ENCODE measurements at places on chromosomes 3 and 15.

DNA sequence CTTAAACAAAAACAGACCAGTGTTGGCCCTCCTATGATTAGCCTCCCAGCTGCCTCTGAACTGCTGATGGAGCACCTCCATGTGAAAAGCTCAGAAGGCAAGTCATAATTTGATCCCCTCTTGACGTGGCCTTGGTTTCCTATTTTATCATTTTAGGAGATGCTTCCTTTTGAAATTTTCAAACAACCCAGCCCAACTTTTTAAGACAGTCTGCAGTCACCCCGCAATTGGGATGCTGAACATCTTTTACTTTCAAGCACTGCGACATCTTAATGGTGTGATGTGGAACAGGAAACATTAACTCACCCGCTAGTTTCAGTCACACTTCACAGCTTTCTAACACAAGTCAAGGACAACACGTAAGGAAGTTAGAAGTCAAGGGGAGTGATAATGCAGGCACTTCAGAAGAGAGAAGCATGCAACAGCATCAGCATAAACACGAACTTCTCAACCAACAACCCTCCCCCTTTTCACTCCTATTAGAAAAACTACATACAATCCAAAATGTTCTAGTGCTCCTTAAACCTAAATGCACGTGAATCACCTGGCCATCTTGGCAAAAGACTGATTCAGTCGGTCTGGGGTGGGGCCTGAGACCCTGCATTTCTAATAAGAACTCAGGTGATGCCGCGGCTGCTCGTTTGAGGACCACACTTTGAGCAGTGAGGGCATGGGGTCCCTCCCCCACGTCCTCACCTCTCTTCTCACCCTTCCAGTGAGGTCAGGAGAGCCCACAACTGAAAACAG, 161.5 kb downstream of the FOXP1 start:
- DNase-seq, result no peak

GRCh38 chr15:31435912-31436628, 109.4 kb downstream of the KLF13 start:
- DNase-seq, result no peak

DNA sequence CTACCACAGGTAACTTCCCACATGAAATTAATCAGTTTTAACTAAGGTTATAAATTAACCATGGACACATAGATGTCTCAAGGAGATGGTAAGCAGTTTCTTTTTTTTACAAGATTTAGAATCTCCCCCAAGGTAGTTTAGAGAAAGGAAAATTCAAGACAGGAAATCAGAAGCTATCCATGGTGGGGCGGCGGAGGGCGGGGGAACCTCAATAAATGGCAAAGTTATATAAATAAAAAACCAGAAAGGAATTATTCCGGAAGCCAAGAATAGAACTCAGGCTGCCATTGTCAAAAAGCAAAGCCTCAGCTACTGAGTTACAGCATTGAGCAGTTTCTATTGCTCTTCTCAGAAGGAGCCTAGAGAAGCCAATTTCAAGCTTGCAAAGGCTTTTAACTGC, 172.1 kb upstream of the SMAD3 start:
- no peak for DNase-seq

- no peak for DNase-seq
Observed at GRCh38 chr3:171982828-171983227, 56.5 kb upstream of the FNDC3B start.

DNA sequence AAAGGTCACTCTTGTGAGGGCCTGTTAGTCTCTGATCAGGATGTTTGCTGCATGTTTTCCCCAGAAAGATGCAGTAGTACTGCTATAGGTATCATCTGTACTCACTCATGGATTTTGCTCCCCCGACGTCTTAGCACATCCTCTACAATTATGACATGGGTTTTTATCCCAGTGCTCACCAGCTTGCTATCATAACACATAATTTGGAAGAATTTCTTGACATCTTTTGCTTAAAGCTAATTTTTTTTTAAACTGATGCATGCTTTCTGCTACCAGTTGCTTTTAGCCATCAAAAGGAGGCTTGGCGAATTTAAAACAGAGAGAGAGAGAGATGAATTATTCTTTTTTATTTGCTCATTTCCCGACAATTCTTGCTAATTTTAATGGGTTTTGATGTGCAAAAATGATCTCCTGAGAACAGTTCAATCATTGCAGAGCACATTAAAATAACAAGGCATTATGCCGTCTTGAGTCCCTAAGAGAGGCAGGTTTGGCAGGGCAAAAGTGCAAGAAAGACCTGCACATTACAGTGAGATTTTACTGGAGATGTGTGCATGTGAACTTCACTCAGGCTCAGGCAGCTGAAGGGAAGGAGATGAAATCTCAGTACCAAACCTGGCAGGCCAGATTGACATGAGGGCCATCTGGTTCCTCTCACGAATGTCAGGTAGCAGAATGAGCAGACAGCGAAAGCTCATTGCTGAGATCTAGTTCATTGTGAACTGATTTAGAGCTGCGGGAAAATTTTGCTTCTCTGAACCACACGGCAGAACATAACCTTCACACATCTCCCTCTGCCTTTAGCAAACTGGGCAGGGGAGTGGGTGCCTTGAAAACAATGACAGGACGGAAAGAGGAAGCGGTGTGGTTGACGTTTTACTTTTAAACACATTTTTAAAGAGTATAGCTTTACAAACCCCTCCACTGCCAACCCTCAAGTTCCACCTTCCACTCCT, 25.9 kb upstream of the GOLGA8B start:
- DNase-seq, result no peak

DNA sequence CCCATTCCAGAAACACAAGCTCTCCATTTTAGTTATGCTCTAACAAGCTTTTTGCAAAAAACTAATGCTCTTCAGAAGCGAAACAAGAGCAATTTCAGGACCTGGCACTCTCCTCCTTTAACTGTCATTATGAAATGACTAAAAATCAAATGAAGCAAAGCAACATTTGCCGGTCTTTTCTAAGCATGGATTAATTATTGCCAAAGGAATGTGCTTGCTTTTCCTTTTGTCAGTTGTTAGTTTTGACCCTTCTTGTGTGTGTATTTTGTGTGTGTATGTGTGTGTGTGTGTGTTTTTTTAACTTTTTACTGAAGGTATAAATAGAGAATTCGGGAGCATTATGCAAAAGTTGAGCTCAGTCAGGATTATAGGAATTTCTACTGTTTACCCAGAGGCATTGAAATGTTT, 509.1 kb downstream of the TUSC7 start:
- DNase-seq, result no peak

DNA sequence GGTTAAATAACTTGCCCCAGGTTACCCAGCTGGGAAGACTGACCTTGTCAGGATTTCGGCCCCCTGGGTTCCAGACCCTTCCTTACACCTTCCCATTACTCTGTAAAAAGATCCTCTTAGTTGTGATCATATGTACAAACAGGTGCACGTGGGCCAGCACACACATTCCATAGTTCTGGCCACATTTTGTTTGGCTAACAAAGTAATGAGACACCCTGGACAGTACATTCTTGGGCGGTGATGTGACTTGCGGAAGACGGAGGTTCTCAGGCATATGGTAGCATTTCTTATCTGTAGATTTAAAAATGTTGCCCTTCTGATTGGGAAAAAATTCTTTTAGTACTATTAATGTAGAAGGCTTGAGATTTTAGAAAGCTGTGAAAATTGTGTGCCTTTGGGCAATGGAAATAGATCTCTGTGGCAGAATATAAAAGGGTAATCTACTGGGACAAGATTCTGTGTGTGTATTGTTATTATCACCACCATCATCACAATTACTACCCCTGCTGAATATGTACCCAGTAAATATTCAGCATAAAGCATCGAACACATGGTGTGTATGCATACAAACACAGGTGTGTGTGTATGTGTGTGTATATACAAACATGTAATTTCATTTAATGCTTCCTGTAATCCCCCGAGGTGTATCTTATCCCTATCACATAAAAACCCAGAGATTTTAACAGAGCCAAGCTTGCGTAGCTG, 205.4 kb upstream of the UBE2E1 start:
- DNase-seq, result no peak
